ENCODE measurements at places on chromosomes 2 and 18.

- DNase-seq: no peak
Measured at GRCh38 chr2:58767828-58768714, 526.9 kb upstream of the FANCL start.

- DNase-seq: no peak
Measured at GRCh38 chr18:55999641-56000040, 411.6 kb upstream of the TCF4 start.

- no peak for DNase-seq
Measured at GRCh38 chr2:204183608-204184007, 247.0 kb downstream of the ICOS start.

- no peak for DNase-seq
Measured at GRCh38 chr2:231370429-231370748, 25.1 kb upstream of the B3GNT7 start.

GRCh38 chr2:88232074-88232782 lies 62.1 kb downstream of the THNSL2 start:
- no peak for DNase-seq

DNA sequence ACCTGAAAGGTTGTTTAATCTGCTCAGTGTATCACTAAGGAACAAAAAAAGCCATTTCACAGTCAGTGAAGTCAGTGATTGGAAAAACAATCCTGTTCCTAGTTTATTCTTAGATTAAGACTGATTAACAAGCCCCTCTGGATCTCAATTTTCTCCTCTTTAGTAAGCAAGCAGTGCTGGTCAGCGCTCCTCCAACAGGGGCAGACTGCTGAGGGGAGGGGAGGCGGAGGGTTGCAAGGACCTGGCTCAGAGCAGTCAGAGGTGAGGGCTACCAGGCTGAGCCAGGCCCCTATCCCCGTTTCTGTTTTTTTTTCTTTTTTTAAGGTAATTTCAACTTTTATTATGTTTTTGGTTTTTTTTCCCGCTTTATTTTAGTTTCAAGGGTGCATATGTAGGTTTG lies 24.7 kb upstream of the KCNS3 start:
- no peak for DNase-seq

DNA sequence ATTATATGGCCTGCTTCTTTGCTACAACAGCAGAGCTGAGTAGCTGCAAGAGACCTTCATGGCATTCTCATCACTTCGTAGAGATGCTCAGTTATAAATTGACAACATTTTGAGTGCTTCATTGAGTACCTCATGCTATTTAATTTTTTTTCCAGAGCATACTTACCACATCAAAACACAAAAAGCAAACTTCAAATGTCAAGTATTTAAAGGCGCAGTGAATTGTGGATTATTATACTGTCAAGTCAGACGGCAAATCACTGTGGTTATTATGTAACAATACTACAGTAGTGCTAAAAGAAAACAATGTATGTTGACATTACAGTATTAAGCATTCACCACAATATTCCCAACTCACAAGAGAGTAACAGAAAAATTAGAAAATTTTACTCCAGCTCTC lies 12.5 kb downstream of the ZC3H8 start:
- no peak for DNase-seq

DNA sequence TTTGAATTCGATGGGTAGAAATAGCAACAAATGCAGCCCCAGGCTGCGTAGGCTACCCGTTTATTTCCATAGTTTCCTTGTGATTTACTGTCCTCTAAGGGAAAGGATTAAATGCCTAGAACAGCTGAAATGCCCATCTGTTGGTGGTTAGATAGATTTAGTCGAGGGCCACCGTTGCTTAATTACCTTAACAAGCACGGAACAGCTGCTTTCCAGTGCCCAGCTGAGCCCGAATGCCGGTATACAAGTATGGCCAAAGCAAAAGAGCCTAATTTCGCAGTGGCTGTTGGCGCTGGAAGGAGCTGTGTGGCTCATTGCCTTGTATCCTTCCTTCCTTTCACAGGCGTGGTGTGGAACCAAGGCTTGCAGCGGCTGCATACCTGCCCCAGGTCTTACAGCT lies 109.1 kb downstream of the CABLES1 start:
- no peak for DNase-seq

DNA sequence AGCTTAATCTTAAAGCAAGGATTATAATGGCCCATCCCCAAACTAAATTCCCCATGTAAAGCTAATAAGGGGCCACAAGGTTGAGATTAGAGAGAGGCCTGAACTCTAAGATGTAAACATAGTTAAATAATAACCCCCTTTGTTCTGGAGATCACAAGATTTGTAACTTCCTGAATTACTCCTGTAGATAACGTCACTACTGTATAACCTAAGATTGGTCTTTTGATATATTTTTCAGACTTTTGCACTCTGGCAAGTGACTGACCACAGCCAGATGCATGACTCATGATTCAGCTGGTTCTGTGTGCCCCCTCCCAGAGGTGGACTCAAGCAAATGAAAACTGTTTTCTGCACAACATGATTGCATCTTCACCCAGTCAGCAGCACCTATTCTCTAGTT lies 686.0 kb upstream of the DDX18 start:
- DNase-seq: peak; percentile 48

- DNase-seq: no peak
Measured at GRCh38 chr2:39620067-39620466, 45.6 kb upstream of the TMEM178A start.

- no peak for DNase-seq
Measured at GRCh38 chr18:30081122-30081521, 961.4 kb downstream of the DSC3 start.

GRCh38 chr2:134540990-134541389 lies 177.8 kb downstream of the TMEM163 start:
- DNase-seq: no peak

- no peak for DNase-seq
Measured at GRCh38 chr18:10442551-10442971, 11.9 kb upstream of the APCDD1 start.

DNA sequence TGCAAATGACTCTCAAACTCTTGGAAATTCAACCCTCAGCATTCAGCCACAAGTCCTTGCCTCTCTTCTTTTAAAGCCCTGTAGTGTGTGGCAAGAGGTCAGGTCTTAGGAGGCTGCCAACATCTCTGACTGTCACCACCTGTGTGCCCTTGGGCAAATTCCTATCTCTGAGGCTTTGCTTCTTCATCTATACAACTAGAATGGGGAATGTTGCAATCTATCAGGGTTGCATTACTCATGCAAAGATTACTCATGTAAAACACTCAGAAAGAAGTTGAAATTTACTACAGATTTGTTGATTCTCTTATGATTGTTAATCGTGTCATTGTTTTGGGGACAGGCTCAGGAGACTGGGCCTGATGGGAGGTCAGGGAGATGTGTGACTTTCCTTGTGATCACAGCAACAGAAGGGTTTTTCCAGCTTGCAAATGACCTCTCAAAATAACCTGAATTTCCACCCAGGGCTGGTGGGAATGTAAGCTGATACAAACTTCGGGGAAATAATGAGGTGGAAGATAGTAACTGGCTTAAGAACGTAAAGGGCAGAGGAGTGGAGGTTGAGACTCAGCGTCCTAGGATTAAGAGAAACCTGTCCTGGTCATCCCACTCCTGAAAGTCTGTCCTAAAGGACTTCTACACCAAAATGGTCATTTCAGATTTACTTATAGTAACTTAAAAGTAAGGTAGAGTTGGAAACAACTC lies 32.1 kb upstream of the SIGLEC15 start:
- no peak for DNase-seq

DNA sequence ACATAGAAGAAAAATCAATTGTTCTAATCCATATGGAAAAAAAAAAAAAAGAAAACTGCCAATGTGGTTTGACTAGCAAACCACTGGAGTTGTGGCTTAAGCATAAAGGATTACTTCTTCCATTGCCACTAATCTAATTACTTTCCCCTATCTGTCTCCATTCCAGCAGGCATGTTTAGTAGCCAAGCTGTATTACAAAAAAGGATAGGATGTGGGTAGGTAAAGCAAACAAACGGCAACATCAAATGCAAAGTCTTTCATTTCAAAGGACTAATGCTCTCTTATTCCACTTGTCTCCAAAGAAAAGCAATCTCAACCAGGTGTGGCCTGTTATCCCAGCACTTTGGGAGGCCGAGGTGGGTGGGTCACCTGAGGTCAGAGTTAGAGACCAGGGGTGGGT lies 36.5 kb downstream of the SLC8A1 start:
- DNase-seq: no peak

GRCh38 chr18:76687304-76687962 lies 134.9 kb upstream of the ZNF236 start:
- no peak for DNase-seq

DNA sequence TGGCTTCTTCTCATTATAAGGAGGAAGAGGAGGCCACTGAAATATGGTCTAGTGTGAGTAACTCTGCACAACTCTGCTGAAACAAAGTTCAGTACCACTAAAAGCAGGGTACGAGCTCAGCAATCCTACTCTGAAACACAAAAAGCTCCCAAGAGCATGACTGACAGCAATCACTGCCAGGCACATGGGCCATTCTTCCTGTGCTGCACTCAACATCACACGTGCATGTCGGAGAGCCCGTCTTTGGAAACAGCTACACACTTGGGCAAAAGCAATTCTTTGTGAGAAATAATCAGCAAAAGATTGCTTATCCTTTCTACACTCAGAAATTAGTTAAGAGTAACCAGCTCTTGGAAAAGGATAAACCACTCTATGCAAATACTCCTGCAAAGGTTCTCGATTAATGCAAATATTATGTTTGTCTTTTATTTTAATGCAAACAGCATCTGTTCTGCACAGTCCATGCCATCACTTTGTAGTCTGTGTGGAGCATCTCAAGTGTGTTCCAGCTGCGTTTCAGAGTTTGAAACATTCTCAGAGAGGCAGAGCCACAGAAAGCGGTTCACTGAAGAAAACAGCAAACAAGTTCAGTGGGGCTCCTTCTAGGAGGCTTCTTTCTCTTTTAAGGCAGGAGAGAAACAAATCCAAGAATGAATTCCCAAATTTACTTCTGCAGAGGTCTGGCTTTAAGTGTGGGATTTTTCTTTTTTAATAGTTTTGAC lies 145.0 kb downstream of the HDAC4 start:
- no peak for DNase-seq

- no peak for DNase-seq
Measured at GRCh38 chr2:48719480-48720177, 35.9 kb downstream of the LHCGR start.

DNA sequence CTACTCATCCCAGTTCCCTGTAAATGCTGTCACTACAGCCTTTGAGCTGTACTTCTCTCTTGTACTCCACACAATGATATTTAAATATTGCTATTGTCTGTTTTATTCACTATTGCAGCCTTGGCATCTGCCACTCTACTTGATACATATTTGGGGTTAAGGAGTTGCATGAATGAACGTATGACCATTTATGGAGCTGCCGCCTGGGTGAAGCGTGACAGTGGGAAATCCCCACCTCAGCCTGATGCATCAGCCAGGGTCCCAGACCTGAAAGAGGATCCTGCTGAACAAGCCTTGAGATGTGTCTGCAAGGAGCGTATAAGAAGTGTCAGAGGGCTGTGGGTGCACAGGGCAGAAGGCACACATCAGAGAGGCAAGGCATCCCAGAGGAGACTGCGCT lies 39.1 kb downstream of the MRPL35 start:
- no peak for DNase-seq

GRCh38 chr2:64524604-64525316 lies 632 bp downstream of the AFTPH start:
- DNase-seq: peak; percentile 25

- DNase-seq: no peak
Measured at GRCh38 chr18:59627414-59627813, 69.8 kb downstream of the CCBE1 start.

DNA sequence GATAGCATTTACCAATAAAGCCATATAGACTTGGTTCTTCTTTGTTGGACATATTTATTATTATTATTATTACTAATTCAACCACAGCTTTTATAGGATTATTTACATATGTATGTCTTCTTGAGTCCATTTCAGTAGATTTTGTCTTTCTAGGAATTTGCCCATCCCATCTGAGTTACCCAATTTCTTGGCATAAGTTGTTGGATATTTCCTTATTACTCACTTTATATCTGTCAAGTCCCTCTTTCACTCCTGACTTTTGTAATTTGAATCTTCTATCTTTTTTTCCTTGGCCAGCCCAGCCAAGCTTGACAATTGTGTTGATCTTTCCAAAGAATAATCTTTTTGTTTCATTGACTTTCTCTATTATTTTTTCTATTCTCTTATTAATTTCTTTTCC lies 543.7 kb downstream of the SUCLG1 start:
- no peak for DNase-seq

GRCh38 chr2:224764565-224765236 lies 48.5 kb upstream of the CCDC195 start:
- no peak for DNase-seq

DNA sequence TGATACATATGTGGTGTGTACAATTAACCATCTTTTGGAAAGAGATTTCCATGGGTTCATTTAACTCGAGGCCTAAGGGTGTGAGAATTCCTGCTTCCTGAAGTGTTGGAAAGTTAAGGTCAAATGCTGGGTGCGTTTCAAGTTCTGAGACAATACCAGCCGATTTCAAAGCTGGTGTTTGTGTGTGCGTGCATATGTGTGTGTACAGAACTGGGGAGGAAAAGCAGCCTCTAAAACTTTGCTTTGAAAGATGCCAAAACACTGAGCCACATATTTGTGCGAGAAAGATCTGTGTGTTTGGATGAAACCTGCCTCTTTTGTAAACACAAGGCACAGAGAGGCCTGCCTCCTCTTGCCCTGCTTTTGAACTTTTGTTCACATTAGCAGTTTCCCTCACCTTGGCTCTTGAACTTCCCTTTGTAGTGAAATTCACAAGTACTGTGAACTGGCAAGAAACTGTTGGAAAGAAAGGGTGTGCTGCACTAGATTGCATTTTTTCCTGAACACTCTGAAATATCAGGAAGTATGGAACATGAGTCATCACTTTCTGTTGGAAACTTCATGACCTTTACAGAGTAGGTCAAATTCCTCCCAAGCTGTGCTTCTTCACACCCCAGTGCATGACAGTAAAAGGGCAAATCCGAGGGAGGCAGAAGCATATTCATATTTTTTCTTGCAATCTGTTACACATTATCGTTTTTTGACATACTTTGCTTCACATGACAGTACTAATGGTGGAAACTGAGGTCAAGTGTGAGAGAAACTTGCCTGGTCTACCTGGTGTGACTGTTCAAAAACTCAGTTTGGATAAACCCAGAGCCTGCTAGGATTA lies 20.0 kb upstream of the CAVIN2 start:
- DNase-seq: peak; percentile 81

DNA sequence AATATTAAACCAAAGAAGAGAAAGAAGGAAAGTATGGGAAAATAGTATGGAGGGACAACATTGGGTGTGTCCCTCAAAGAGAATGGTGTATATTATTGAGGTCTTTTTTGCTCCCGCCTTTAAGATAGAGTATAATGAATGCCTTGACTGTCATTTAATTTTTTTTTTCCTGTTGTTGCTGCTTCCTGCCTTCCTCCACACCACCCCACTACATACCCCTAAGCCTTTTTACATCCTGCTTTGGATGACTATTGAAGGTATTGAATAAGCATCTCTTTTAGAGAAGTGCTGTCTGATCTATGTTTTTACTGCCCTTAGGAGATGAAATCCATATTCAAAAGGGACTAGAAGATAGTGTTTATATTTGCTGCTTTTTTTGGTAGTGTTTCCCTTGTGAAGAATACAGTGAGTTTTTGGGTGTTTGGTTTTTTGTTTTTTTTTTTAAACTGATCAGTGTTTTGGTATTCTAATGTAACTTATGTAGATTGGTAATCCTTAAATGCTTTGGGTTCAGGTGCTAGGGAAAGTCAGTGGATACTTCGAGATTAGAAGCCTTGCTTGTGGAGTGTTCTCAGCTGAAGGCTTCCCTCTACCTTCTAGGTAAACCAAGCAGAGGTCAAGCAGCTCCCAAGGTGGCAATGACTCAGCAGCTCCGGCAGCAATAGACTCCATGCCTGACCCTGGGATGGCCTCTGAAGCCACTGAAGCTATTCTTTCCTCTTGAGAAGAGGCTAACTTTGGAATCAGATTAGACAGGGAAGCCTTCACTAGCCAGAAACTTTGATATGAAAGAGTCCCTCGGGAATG lies 5.0 kb downstream of the FZD7 start:
- DNase-seq: peak; percentile 88

Measured in small intestine (tissue), 16 donors.